ENCODE measurements at places on chromosomes 1 and 21.

- no peak for DNase-seq
Observed at GRCh38 chr21:31255036-31255435, 89.0 kb downstream of the TIAM1 start.

- no peak for DNase-seq
Observed at GRCh38 chr1:17631410-17631809, 91.9 kb downstream of the ARHGEF10L start.

DNA sequence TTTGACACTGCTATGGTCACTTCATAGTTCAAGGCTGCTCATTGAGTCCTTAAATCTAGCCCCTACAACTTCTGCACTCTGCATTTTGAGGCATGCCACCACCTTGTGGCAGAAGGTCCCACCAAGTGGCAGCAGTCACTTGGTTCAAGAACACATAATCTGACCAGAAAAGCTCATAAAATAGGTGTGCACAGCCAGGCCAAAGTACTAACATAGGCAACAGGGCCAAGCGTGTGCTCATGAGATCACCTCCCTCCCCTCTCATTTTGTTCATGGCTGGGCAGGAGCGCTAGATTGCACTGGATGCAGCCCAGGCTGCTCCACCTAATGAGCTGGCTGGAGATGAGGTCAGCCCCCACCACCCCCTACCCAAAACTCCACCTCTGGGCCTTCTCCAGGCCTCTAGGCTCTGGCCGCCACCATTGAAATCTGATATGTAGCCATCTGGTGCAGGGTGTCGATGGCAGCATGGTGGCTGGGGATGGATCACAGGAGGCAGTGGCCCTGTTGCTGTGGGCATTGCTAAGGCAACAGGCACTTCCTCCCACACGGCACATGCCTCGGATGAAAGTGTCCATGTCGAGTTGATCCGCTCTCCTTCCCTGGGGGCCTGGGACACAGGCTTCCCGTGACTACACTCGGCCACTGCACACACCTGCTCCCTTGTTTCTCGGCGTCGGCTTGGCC lies 193.2 kb downstream of the TRABD2B start:
- DNase-seq, result no peak

DNA sequence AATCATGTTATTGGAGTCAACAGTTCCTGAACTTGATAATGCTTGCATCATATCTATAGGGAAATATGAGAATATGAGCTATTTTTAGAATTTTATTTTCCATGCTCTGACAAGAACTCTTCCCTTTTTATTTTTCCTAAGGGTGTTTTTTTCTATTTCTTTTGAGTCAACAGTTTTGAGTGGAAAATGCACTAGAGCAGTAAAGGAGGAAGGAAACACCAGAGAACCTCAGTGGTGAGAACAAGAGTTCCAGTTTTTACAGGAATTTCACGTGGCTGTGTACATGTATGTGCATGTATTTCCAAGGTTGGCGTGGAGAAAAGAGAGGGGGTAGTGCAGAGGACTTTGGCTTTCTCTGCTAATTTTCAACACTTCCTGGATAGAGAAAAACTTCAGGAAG lies 63.6 kb upstream of the TNFSF18 start:
- DNase-seq, result no peak

GRCh38 chr1:32066489-32066873 lies 6.3 kb upstream of the TMEM39B start:
- no peak for DNase-seq

- DNase-seq, result no peak
Observed at GRCh38 chr1:183675381-183675780, 22.3 kb upstream of the APOBEC4 start.

DNA sequence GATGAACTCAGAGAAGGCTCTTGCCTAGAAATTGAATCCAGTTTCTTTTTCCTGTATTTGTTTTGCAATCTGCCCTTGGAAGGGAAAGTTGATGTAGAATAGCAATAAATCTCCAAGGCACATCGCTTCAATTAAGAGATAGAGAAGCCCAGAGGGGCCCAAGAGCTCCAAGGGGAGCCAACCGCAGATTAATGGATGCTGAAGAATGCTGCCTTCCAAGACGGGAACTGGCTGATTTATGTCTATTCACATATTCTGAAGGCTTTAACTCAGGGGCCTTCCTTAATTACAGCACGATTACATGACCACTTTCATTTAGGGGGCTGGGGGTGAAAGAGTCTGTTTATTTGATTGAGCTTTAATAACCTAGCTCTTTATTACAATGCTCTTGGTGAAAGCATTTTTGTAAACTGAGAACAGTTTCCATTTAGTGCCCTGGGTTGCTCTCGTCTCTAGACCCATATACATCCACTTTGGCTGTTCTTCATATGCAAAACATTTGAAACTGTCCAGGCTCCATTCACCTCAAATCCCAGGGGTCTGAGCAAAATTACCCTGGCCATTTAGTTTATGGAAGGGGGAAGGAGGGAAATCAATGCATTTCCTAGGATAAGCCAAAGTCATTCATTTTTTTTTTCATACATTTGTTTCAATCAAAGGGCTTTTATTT lies 87.4 kb upstream of the CLDN14 start:
- DNase-seq, result no peak

GRCh38 chr1:230570724-230571360 lies 71.4 kb upstream of the COG2 start:
- DNase-seq, result no peak

DNA sequence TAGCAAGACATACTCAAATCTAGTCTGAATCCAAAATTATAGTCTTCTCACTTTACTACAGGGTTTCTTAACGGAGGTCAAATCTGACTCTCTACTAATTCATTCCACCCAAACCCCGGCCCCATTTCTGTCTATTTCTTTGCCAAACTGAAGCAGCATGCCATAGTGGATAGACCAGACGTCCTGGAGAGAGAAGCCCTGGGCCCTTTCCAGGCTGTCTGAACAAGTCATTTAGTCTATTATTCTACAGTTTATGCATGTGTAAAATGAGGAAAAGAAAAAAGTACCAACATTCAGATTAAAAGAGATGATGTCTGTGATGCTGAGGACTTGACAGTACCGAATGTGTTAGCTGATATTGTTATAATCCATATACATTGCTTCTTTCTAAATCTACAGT lies 95.0 kb downstream of the GDAP2 start:
- DNase-seq, result no peak

Measured in GM06990 (cell line).